ENCODE measurements at places on chromosomes 6 and 20.

GRCh38 chr6:71349976-71350615, 61.5 kb downstream of the OGFRL1 start:
- no peak for DNase-seq

GRCh38 chr6:94323853-94324252, 904.5 kb upstream of the EPHA7 start:
- DNase-seq = no peak

DNA sequence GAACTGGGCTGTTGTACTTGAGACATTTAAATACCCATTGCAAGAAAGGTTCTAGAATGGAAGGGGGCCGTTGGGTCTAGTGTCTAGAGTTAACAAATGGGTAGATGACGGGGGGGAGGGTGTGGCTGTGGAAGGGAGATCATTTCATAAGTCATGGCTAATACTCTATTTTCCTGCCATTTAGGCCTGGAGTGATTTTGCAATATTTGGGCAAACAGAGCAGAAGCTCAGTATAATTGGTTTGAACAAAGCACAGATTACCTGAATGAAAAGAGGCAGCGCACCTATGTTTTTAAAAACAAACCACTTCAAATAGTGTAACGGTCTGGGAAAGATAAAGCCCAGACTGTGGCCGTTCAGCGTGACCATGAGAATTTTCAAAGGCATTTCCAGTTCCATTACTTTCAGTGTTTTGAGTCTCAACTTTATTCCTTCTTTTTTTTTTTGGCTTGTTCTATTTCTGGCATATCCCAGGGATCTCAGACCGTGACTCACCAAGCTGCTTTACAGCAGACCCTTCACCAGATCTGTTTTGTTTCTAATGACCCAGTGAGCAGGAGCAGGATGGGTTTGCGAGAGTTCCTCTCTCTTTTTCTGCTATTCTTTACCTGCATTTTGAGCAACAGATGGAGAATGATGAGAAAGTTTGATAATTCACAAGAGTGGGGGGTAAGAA, 73.7 kb downstream of the LYRM2 start:
- no peak for DNase-seq

- DNase-seq = no peak
Observed at GRCh38 chr6:149823013-149823412, 41.1 kb downstream of the LRP11 start.

Measured in NCI-H1048 (cell line).